ENCODE measurements at places on chromosomes 5 and 9. TPM values are rescaled to one million over a fixed set of nuclear protein-coding genes. Genes with fewer than 3 reads are reported as not detected.
A peak's percentile ranks its signal among the peaks of the same experiment; 100 is the strongest.

Gene PFDN1
- total RNA-seq: 64.4 TPM

Gene PLAC8L1
- 0.52 TPM for total RNA-seq

- no peak for DNase-seq
Observed at GRCh38 chr5:142323480-142324135, 1.2 kb downstream of the SPRY4 start.

- DNase-seq: peak; percentile 74
Observed at GRCh38 chr9:86099701-86100364, 475 bp upstream of the GOLM1 start.

DNA sequence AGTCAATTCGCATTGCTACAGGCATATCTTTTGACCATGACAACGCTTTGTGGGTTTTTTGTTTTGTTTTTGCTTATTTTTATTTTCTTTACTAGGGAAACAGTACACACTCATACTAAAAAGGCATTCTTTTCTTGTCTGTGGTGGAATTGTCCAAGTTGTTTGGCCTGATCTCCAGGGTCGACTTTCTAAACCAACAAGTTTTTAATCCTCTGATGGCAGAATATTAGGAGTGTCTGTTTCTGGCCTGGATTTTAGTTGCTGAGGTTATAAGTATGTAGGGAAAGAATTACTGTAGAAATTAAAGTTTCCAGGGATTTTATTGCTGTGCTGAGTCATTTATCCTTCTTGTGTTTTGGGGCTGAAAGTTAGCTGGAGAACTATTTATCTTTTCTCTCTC lies 218.5 kb downstream of the TAF11L14 start:
- DNase-seq: no peak

DNA sequence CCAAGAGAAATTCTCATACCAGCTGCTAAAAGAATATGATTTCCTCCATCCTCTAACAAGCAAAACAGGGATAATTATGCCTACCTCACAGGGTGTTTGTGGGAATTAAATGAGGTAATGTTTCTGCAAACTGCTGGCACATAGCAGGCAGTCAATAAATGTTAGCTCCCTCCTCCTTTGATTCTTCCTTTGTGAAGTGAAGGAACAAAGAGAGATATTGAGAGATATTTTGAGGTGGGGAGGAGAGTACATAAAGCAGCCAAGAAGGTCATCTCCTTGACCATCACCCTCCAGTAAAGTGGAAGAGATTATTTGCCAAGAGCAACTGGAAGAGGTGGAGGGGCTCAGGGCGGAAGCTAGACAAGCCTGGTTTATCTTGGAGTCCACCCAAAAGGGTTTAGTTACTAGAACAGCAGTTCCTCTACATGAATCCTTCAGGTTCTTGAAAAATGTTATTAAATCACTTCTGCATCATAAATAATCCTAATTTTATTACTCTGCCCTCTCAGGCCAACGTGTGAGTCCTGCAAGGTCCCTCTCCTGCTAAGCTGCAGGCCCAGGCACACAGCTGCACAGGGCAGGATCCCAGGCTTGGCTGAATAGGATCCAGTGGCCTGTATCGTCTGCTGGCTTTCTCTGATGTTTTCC lies 35.0 kb upstream of the TLE1 start:
- DNase-seq: no peak

DNA sequence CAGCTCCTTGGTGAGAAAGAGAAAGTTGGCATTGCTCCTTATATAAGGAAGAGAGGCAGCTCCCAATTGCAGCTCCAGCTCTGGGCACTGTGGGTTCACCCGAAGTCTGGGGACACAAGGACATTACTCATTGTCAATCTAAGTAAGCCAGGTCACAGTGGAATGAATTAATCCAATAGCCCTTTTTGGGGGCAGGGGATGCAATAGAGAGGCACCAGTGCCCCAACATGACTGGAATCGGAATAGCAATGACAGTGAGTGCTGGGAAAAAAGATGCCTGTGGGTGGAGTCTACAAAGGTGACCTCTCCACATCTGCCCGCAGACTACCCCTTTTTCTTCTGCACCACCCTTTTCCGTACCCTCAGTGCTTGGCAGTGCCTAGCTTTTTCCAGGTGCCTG lies 11.1 kb upstream of the NEUROG1 start:
- DNase-seq: no peak
